ENCODE measurements at places on chromosomes 12 and 14.

- DNase-seq, result no peak
Observed at GRCh38 chr12:1581973-1582708, 12.2 kb downstream of the FBXL14 start.

GRCh38 chr12:92136965-92137721 is 8.5 kb downstream of the BTG1 start:
- no peak for DNase-seq

DNA sequence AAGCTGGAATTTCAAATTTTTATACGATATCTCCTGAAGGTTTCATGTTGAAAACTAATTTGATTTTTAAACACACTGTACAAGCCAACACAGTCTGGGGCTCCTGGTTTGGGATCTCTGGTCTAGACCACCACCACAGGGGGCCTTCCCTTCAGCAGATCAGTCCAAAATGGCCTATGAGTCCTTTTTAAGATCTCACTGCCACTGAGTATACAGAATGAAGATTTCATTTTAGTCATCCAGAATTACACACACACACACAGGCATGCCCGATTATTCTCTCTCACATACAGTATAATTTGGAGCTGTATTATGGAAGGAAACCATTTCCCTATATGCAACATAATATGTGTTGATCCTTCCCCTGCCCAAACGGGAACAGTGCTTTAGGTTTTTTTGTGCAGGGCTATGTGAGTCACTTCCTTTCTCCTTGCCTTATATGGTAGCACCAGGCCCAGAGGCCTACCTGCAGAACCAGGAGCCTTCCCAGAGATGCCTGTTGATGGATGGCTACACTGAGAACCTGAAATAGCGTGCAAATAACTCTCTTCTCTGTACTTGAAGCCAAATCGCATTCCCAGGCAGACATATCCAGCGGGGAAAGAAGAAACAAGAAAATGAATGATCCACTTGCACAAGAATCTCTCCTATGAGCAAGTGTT is 28.1 kb upstream of the WNK1 start:
- DNase-seq, result no peak

- no peak for DNase-seq
Observed at GRCh38 chr12:69355363-69356028, 4.0 kb upstream of the YEATS4 start.

DNA sequence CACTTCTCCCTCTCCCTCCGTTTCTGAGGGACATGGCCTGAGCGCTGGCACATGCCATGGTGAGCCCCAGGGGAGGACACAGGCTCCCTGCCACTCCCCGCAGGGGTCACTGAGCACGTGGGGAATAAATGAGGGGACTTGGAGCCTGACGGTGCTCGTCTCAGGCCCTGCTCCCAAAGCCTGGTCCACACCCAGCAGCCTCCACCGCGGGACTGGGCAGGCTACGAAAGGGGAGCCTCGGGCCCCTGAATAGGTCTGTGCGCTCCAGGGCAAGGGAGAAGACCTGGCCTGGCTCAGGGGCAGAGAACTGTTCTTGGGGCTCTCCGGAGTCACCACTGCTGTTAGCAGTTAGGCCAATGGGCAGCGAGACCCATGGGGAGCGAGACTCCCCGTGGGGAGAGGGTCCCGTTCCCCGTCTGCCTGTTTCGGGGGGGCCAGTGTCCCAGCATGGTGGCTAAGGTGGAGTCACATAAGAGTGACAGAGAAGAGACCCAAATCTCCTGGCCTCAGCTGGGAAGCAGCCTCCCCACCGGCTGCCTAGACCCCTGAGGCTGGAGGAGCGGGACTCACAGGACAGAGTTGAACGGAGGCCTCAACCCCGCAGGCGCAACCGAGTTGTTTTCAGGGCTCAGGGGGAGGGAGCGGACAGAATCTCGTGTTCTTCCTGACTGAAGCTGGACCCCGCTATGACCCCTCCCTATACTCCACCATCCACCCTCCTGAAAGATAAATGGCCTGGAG is 329.8 kb upstream of the SFSWAP start:
- DNase-seq, result no peak

DNA sequence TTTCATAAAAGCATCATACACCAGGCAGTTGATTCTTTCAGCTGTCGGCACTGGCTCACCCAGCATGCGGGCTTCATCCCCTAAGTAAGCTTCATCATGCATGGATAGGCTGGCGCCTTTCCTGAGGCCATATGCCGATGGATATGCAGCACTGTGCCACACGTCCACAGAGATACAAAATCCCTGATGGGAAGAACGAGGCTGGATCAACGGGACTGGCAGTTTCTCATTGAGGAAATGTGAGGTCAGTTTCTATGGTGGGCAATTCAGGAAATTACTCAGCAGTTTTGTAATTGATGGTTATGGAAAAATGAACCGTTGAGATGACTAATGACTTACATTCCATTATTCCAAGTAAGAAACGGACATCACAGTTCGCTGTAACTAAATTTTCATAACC is 453.8 kb downstream of the TMEM121 start:
- no peak for DNase-seq

GRCh38 chr12:125183187-125184067 is 118.2 kb downstream of the AACS start:
- peak; percentile 91 for DNase-seq
